ENCODE measurements at places on chromosomes 7 and 10.

GRCh38 chr7:37770838-37771237 is 77.6 kb upstream of the NME8 start:
- DNase-seq: no peak

DNA sequence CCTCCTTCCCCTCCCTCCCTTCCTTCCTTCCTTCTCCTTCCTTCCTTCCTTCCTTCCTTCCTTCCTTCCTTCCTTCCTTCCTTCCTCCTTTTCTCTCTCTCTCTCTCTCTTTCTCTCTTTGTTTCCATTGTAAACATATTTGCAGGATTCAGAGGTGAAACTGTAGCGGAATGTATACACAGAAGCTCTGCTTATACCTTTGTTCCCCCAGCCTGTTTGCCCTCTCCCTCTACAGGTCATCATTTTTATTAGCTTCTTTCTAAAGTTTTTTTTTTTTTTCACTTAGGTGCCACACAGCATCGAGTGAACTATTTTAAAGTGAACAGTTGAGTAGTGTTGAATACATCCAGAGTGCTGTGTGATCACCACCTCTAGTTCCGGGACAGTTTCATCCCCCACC is 20.7 kb downstream of the SDK1 start:
- no peak for DNase-seq

GRCh38 chr7:91526404-91526803 is 262.2 kb downstream of the FZD1 start:
- no peak for DNase-seq

- DNase-seq: no peak
Observed at GRCh38 chr7:55288070-55288824, 76.9 kb upstream of the LANCL2 start.

- no peak for DNase-seq
Observed at GRCh38 chr10:49620286-49620810, 6.5 kb downstream of the CHAT start.

DNA sequence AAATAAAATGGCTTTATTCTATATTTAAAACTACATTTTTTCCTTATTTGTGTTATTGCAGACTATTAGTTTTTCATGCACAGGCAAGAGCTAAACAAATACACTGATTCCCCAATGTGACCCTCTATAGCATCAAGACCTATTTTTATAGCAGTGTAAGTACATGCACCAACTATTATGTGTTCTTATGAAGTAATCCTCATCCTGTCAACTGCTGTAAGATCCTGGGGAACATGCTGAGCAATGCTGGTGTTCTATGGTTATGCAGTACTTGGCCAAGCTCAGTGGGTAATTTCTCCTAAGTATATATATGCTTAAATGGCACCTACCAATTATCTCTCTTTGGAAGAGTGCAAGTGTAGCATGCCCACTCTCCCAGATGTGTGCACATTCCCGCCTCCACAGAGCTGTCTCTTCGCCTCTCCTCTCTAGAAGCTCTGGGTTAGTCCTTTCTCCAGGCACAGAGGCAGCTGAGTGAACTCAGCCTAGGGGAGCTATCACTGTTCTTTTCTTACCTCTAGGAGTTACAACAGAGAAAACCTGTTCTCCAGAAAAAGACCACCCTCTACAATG is 428.8 kb downstream of the KCNMA1 start:
- DNase-seq: no peak

GRCh38 chr7:90187507-90188050 is 24.0 kb upstream of the STEAP2 start:
- DNase-seq: no peak

- no peak for DNase-seq
Observed at GRCh38 chr7:1523208-1523607, 7.3 kb upstream of the MAFK start.

GRCh38 chr7:3953946-3954345 is 652.9 kb downstream of the SDK1 start:
- DNase-seq: no peak
